ENCODE measurements at places on chromosomes 5 and 9.

DNA sequence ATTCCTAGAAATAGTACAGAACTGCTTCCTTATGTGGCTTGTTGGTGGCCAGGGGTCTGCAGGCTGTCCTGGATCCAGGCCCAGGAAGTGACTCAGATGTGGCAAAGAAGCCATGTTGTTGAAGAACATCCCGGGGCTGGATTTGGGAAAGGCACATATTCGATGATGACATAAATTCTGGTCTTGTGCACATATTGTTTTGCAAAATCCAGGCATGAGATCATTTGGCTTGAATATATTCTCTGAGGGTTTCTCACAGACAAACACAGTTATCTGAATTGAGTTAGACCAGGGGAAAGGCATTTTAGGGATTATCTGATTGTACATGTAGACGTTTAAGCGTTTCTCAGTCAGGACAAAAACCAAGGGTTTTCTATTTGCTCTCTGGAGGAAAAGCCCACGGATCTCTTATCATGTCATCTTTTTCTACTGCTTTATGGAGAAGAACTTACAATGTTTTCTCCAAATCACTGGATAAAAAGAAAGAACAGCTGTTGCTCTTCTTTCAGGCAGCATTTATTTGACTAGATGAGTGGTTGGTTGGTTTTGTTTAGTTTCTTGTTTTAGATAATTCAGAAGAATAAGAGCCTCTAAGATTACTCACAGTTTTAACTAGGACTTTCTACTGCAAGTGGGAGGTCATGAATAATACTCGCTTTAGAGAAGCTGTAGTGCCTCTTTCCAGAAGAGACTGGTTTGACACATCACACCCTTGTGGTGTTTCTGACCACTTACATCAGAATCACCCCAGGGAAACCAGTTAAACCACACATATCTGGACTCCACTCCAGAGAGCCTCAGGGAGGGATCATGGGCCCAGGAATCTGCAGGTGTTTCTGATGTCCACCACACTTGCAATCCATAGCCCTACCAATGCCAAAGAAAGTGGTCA, 29.5 kb upstream of the LHFPL2 start:
- no peak for DNase-seq

GRCh38 chr9:86749894-86750255, 197.4 kb downstream of the GAS1 start:
- no peak for DNase-seq

GRCh38 chr9:34267660-34268059, 61.4 kb downstream of the KIF24 start:
- DNase-seq = no peak

GRCh38 chr5:67405101-67405364, 208.4 kb upstream of the CD180 start:
- no peak for DNase-seq

- no peak for DNase-seq
These were observed 49.5 kb downstream of the GALNT12 start for GRCh38 chr9:98856982-98857381.

- DNase-seq = no peak
These were observed 8.2 kb upstream of the FABP6 start for GRCh38 chr5:160221082-160221481.

DNA sequence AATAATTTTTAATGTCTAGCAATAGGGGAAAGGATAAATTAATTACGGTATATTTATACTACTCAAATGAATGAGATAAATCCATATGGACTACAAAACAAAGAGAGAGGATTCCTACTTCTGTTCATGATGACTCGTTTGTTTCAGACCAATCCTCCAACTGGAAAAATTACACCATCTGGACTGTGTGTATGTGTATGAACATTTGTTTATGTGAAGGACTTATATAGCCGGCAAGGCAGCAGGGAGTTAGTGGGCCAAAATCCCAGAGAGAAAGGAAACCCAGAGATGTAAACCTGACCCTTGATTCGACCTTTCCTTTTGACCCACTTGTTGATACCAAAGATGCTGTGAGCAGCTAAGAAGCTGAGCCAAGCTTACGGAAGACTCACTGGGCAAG, 20.1 kb downstream of the PDE6A start:
- DNase-seq = no peak

- no peak for DNase-seq
These were observed 59.2 kb downstream of the CRB2 start for GRCh38 chr9:123414936-123415930.

DNA sequence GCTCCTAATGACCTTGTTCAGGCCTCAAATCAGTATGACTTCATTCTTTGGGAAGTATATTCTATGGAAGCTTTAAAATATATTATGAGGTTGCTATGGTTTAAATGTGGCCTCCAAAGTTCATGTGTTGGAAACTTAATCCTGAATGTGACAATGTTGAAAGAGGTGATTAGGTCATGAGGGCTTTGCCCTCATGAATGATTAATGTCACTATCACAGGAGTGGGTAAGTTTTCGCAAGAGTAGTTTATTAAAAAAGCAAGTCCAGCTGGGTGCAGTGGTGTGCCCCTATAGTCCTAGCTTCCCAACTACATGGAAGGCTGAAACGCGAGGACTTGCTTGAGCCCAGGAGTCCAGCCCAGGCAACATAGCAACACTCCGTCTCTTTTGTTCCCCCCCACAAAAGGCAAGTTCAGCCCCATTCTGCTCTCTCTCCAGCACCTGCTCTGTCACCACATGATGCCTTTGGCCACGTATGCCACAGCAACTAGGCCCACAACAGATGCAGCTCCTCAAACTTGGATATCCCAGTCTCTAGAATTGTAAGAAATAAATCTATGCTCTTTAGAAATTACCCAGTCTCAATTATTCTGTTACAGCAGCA, 105.3 kb downstream of the SIL1 start:
- DNase-seq = peak; percentile 2

GRCh38 chr5:3365501-3366215, 230.0 kb upstream of the IRX1 start:
- no peak for DNase-seq

DNA sequence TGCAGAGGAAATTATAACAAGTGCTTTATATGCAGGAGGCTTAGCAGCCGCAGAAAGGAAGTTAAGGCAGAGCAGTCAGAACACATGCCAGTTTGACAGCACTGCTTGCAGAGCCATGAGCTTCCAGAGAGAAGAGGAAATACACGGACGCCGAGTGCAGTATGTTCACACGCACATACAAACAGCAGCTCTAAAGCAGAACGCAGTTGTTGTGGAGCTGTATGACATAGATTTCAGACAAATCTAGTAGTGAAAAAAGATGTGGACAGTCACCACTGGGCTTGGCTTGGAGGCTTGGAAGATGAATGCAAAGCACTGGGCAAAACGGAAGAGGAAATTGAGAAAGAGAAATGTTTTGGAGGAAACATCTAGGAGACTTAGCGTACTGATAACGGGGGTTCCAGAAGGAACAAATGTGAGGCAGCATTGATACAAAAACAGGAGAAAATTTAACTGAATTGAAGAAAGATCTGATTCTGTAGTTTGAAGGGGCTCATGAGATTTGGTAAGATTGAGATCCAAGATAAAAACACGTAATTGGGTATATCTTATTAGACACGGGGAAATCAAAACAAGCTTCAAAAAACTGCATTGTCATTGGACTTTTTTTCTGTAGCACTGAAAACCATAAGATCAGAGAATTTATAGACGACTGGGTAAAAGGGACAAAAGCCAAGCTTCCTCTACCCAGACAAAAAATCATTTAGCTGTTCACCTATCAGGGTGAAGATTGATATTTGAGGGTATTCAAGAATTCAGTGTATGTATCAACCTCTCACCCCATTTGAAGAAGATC, 19.6 kb upstream of the ROPN1L start:
- DNase-seq = no peak

DNA sequence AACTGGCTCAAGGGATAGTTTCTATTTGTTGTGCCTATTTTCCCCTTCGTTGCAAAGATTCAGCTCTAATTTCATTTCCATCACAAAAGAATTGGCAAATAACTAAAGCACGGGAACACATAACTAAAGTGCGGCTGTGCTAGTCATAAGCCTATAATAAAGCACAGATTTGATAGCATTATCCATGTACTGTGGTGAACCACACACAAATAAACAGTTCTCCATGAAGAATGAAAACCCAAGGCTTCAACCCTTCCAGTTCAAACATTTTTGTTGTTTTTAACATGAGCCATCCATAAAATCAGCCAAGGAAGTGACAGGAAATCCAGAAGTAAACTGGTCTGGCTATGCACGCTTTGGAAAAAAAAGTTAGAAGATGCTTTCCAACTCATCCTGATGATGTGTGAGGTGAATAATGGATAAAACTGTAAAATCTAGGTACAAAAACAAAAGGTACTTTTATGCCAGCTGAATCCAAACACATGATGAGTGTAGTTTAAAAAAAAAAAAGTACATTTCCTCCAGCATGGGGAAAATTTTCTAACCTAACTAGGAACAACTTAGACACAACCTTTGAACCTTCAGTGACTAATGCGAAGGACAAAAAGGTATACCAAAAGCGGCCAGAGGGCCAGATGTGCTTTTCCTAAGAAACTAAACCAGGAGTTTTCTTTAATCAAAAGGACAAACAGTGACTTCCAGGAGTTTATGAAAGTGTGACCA, 10.2 kb downstream of the ZNF608 start:
- DNase-seq = no peak

DNA sequence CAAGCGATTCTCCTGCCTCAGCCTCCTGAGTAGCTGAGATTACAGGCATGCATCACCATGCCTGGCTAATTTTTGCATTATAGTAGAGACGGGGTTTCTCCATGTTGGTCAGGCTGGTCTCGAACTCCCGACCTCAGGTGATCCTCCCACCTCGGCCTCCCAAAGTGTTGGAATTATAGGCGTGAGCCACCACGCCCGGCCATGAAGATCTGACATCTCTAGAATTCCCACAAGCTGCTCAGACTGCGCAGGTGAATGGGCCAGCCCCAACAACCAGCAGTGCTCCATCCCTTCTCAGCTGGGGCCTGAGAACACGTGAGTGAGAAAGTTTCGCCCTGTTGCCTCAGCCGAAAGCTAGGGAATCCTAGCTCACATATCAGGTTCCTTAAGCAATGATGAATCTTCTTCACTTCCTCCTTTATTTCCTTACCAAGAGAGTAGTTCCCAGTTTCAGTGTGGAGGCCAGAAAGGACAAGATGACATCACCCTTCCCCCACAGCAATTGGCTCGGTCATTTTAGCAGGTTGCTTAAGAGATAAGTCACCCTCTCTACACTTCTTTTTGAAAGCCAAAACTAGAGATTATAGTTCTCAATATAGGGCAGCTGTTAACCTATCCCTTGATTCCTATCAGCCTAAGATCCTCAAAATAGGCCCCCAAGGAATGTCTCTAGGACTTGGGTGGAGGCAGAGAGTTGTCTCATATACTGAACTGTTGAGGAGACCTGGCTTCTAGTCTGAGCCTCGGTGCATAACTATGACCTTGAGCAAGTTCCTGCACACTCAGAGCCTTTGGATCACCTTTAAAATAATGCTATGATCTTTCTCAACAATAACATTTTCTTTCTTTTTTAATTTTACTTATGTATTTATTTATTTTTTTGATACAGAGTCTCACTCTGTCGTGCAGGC, 23.9 kb upstream of the PPP2CA start:
- DNase-seq = no peak
